Frontal cortex (tissue), 4 donors: ENCODE measurements at places on chromosomes 5 and 9. TPM values are rescaled to one million over a fixed set of nuclear protein-coding genes. Genes with fewer than 3 reads are reported as not detected.
A peak's percentile ranks its signal among the peaks of the same experiment; 100 is the strongest.

DNA sequence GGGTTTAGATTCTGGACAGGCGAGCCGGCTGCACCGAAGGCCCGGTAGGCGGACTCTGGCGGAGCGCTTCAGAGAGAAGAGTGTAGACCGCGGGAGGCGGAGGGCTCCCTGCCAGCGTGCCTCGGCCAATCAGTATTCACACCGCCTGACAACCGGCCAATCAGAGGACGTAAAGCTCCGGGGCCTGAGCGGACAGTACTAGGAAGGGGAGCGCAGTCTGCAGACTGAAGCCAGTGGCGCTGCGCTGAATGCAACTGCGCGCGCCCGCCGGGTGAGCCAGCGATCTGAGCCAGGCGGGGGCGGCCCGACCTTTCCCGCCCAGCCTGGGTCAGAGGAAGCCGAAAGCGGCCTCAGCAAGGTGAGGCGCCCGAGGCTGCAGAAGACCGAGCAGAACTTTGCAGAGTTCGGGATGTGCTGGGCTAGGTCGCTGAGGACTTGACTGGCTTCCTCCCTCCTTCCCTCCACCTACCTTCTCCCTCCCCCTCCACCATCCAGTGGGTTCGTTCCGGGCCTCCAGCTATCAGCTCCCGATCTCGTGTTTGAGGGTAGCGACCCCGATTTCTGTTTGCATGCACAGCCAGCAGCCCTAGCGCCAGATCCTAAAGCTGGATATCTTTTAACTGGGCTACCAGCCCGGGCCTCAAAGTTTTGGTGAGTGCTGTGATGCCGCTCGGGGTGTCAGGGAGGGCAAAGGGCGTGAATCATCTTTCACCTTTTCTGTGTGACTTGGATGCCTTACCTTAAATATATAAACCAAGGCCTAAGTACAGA is at the start of gene DMRT2:
Gene DMRT2, plus strand, starts transcription at position 233 of the 771 bp plus-strand sequence. CDS start 1,257 bp downstream, outside the sequence.
- peak; percentile 73 for DNase-seq

DNA sequence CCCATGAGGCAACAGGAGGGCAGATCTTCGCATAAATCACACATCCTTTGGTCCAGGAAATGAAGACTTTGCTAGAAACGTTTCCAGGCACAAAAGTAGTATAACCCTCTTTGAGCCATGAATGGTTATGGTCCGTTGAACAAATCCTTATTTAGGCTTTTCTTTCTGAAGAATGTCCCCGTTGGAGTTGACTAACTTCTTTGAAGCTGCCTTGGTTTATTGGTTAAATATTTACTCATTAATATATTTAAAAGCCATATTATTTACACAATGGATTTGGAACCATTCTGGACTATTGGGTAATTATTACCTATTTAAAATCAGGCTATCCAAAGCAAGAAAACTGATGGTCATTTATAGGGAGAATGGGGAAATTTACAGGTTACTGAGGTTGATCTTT is 347.6 kb upstream of the SLC30A5 start:
- DNase-seq = no peak

The CRHBP gene
- 7.3 TPM for total RNA-seq

The RNF208 gene
- total RNA-seq = 0.82 TPM

The FBXW2 gene
- total RNA-seq = 39.9 TPM

- DNase-seq = no peak
Measured at GRCh38 chr5:176491101-176491502, 42.9 kb downstream of the FAF2 start.

The PCDHB14 gene
- 12.6 TPM for total RNA-seq

The PCDHGB5 gene
- 13.0 TPM for total RNA-seq

DNA sequence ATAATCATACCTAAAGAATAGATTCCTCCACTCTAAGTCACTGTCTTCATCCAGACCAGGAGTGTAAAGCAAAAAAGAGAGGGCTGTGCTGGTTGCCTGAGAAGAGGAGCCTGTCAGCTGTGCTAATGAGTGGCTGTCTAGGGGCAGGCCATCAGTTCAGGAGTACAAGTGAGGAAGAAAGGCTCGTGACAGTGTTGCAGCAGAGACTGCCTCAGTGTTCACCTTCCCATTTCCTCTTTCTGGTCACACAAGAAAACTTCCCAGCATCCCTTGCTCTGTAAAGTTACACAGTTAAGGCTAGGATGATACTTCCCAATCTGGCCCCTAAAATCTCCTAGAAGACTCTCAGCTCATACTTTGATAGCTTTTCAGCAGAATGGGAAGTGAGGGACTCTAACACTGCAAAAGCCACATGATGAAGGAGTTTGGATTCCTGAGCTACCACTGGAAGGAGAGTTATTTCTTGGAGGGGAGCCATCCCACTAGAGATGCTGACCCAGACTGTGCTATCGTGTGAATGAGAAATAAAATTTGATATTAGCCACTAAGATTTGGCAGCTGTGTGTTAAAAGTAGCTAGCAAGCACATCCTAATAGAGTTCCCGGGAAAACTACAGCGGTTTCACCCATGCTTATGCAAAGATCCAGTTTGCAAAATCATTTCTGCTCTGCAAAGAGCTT is 67.1 kb downstream of the ADAMTS12 start:
- DNase-seq = no peak

The EXD3 gene
- 12.6 TPM for total RNA-seq
